ENCODE measurements at places on chromosomes 12 and 14. TPM values are rescaled to one million over a fixed set of nuclear protein-coding genes. Genes with fewer than 3 reads are reported as not detected.

Gene MIP
- total RNA-seq = not detected

Gene KRT74
- not detected for total RNA-seq

Gene PTPN21
- 23.9 TPM for total RNA-seq

Gene TSPAN19
- total RNA-seq = 0.04 TPM

Gene TSPAN11
- 9.1 TPM for total RNA-seq

Gene ACSM4
- not detected for total RNA-seq

Gene KRT83
- not detected for total RNA-seq

Gene OR4E2
- total RNA-seq = not detected

Gene LYZ
- 11.3 TPM for total RNA-seq

Gene CACNA2D4
- 1.6 TPM for total RNA-seq

Gene MAGOHB
- 24.7 TPM for total RNA-seq

Gene FLVCR2
- 11.0 TPM for total RNA-seq

Gene RHOF
- 3.3 TPM for total RNA-seq

Gene SLC5A8
- total RNA-seq = 0.04 TPM

Gene VRTN
- not detected for total RNA-seq

Gene KRT72
- total RNA-seq = not detected

Gene LIN7A
- 3.1 TPM for total RNA-seq
